ENCODE measurements at places on chromosomes 11 and 22.

- DNase-seq = no peak
Observed at GRCh38 chr22:17431179-17431578, 61.9 kb downstream of the CECR2 start.

DNA sequence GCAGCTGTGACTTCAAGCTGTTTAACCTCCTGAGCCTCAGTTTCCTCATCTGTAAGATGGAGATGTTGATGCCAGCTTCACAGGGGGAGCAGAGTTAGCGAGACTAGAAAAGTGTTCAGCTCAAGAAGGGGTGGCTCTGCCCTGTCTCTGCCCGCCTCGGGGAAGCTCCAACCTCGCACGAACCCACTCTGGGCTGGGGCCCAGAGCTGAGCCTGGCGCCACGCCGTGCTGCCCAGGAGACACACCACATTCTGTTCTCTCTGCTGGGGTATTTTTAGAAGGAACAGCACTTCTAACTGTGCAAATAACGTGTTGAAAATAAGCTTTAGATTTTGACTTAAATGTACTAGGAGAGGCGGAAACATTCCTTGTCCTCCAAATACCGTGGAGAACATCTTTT is 74.1 kb downstream of the PHF21B start:
- DNase-seq = no peak

- DNase-seq = no peak
Observed at GRCh38 chr22:17968126-17968525, 56.2 kb downstream of the MICAL3 start.

- no peak for DNase-seq
Observed at GRCh38 chr11:64605656-64606585, 14.9 kb downstream of the SLC22A12 start.

DNA sequence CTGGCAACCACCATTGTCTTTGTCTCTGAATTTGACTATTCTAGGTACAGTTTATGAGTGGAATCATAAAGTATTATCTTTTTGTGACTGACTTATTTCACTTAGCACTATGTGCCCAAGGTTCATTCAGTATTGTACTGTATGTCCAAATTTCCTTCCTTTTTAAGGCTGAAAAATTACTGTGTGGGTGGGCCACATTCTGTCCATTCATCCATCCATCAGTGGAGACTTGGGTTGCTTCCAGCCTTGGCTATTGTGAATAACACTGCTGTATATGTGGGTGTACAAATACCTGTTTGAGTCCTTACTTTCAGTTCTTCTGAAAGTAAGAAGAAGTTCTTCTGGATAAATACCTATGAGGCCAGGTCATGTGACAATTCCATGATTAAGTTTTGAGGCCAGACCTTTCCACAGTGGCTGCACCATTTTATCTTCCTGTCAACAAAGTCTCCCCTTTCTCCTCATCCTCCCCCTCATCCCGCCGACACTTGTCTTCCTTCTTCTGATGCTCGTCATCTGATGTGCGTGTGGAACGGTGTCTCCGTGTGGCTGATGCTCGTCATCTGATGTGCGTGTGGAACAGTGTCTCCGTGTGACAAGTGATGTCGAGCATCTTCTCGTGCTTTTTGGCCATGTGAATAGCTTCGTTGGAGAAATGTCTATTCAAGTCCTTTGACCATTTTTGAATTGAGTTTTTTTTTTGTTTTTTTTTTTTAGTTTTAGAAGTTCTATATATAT is 49.5 kb downstream of the SBF1 start:
- DNase-seq = no peak

Measured in stimulated activated CD4-positive, alpha-beta T cell treated with anti-CD3 and anti-CD28 coated beads, Interleukin-12 subunit alpha, Interleukin-12 subunit beta, amount 100 ng/mL, for 4 hours (primary cell).